ENCODE measurements at places on chromosomes 7 and 10.

DNA sequence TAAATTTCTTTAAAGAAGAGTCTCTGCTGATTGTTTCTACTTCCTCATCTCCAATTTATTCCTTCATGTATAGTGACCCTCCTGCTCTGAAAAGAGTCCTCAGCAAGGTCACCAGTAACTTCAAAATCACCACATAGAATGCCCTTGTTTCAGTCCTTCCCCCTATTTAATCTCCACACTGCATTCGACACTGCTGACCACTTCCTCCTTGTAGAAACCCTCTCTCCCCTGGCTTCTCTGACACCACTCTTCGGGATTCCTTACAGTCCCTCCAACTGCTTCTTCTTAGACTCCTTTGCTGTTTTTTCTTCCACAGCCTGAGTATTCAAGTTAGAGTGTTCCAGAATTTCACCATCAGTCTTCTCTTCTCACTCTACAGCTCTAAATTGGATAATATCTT lies 89.5 kb downstream of the VPS41 start:
- no peak for DNase-seq

- DNase-seq = no peak
Observed at GRCh38 chr10:125002423-125003145, 60.7 kb downstream of the ZRANB1 start.

- DNase-seq = no peak
Observed at GRCh38 chr7:24026351-24026750, 257.6 kb upstream of the NPY start.

DNA sequence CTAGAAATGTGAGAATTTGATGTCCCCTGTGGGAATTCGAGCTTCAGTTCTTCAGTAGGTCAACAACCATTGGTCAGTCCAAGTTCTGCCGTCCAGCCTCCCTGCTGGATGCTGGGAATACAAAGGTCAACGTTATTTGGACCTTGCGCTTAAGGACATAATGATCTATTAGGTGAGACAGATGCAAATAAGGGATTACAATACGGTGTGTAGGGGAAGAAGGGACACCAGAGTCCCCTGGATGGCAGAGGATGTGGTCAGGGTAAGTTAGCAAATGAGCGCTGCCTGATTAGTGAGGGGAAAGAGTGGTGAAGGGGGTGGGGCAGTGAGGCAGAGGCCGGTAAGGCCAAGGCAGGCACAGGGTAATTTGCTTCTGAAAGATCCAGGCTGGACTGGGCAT lies 16.2 kb downstream of the CCNY start:
- no peak for DNase-seq

- no peak for DNase-seq
Observed at GRCh38 chr10:58776568-58777318, 264.1 kb downstream of the BICC1 start.

GRCh38 chr7:14858866-14859265 lies 43.7 kb downstream of the DGKB start:
- DNase-seq = no peak

DNA sequence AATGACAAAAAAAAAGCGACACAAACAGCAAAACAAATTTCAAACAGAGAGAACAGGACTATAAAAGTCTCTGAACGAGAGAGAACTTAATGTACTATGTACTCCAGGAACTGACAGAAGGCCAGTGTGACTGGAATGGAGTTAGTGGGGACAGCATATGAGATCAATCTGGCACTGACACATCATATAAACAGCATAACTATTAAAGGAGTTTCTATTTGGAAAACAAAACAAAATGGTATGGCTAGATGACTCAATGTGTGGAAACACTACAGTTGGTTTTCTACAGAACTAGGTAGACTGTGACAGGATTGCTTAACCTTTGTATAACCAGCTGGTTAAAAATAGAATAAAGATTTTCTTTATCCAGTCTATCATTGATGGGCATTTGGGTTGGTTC lies 232.9 kb upstream of the KAT6B start:
- no peak for DNase-seq

GRCh38 chr7:142959202-142959601 lies 3.0 kb downstream of the KEL start:
- no peak for DNase-seq

DNA sequence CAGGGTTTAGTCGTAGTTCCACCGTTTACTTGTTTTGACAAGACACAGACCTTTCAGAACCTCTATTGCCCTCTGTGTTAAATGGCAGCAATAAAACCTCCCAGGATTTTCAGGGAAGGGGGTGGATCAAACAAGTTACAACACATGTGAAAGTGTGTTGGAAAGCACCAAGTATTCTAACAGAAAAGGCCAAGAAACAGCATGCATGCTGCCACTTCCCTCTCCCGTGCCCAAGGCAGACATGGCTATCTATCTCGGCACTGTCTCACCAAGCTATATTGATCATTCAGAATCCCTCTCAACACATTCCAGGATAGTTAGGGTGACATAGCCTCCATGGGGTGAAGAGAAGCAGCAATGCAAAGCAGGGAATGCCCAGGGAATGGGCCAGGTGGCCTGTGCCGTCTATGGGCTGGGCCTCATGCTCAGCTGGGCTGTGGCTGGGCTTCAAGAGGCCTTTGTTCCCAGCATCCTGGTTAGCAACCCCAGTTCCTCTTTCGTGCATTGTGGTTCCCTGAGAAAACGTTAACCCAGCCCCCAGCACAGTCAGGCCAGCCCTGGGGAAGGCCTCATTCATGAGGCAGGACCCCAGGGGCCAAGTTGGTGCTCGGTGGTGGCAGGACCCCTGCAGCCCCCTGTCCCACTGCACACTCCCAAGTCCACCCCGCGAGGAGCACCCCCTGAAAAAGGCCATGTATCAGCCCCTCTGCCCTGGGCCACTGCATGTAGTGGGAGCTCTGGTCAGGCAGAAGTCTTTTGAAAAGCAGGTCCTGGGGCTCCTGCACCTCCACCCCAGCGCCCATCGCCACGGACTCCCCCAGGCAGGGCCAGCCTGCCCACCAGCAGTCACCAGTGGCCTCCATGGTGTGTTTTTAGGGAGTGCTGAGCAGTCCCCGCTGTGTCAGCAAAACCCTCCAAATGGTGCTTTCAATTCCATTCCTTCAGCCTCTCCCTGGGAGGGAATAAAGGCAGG lies 25.5 kb downstream of the VSIR start:
- DNase-seq = no peak

DNA sequence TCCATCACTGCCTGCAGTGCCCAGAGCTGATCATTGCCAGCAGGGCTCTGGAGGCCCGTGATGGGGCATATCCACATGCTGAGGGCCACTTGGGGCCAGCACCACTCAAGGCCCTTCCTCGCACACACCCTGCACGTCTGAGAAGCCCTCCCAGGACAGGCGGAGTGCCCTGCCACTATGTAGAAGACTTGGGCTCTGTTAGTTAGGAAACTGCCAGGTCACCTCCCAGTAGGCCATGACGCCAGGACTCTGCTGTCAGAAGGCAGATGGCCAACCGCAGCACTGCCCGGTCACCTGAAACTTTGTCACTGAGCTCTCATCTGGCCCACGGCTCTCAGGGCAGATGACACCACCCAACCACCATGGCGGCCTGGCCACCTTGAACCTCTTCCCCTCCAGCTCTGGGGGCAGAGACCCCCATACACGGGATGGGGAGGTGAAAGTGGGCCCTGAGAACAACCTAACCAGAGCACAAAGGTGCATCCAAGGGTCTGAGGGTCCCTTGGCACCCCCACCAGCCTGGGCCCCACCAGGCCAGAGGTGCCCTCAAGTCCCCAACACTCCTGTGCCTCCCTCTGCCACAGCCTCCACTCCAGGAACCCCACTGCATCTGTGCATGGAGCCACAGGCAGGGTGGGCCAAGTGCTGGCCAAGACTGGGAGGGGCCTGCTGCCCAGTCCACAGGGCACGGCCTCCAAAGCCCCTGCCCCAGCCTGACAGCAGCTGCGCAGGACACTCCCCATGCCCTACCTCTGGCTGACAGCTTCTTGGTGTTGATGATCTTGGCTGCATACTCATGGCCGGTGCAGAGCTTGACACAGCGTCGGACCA lies 41.8 kb downstream of the CAMK2B start:
- no peak for DNase-seq

DNA sequence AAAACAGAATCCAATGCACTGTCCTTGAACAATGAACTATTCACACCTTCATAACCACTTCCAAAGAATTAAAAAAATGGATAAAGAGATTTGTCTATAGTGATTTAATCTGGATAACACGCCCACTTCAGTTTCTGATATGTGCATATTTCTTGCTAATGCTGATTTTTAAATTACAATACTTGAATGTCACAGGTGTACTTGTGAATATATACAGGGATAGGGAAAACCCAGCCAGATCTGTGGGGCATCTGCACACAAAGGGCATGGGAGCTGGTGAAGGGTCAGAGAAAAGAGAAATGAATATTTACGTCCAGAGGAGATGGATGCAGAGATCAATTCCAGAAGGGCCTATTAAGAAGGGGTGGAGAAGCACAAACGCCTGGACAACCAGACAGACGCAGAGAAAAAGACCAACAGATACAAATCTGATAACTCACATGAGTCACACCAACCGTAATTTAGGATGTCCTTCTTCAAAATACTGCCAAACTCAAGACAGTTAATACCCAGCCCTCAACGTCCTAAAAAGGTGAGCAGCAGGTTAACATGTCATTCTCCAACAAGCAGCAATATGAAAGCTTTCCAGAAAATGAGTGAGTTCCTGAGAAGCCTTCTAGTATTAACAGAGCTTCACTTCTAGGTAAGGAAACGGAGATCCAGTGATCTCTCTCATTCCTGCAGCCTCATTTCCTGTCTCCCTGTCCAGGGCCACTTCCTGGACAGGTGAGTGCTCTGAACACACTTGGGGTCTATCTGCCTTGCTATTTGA lies 41.9 kb downstream of the PIP4K2A start:
- no peak for DNase-seq

- DNase-seq = no peak
Observed at GRCh38 chr7:97167176-97167575, 49.7 kb downstream of the SDHAF3 start.

DNA sequence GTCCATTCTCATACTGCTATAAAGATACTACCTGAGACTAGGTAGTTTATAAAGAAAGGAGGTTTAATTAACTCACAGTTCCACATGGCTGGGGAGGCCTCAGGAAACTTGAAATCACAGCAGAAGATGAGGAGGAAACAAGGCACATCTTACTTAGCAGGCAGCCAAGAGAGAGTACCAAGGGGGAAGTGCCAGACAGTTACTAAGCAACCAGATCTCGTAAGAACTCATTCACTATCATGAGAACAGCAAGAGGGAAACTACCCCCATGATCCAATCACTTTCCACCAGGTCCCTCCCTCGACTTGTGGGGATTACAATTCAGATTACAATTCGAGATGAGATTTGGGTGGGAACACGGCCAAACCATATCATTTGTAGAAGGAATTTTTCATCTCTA lies 36.3 kb downstream of the NHLRC2 start:
- DNase-seq = no peak

DNA sequence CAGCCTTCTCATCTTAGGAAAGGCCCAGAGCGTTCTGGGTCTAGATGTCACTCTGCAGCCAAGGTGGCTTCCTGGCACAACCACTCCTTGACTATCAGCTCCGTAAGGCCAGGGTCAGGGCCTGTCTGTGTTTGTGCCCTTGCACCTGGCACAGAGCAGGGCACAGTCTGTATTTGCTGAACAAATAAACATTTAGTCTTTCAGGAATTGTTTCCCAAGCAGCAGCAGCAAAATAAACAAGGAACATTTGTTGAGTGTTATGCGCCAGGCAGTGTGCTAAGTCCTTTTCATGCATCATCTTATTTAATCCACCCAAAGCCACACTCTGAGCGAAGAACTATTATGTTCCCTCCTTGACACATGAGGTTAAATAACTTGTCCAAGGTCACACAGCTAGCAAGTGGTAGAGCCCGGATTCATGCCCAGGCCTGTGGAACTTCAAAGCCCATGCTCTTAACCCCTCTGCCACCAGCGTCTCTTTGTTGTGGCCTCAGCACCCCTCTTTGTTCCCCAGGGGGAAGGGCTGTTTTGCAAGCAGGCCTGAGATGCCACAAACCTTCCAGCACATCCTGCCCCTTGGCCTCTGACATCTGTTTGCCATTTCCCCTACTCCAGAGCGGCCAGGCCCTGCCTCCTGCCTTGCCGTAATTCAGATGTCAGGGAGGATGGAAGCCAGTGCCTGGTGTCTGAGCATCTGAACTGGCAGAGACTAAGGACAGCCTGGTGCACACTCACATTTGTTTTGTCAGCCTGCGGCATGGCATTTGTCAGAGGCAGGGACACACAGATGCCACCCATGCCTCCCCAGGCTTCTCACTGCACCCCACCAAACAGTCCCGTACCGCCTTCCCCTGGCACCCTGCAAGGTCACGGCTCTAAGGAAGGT lies 325.8 kb upstream of the ZMIZ1 start:
- peak; percentile 46 for DNase-seq

DNA sequence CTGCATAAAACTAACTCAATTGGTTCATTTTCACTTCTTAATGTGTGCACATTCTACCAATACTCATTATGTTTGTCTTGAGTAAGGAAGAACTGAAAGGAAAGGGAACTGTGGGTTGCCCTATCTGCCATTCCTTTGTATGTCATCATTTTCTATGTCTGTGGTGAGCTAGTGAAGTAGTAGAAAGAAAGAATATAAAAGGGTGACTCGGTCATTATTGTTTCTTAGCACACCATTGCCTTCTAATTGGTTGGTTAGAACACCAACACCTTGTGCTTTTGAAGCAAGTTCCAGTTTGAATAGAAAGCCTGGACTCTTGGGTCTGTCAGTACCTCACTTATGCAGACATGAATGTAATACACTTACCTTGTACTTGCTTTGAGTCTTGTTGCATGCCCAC lies 64.3 kb upstream of the MDFIC start:
- DNase-seq = no peak

GRCh38 chr10:109203646-109204353 lies 719.5 kb downstream of the XPNPEP1 start:
- DNase-seq = no peak

- no peak for DNase-seq
Observed at GRCh38 chr7:91892821-91893340, 12.4 kb upstream of the MTERF1 start.

GRCh38 chr7:8591289-8591688 lies 157.9 kb downstream of the NXPH1 start:
- DNase-seq = no peak

- peak; percentile 69 for DNase-seq
Observed at GRCh38 chr7:107201795-107202450, 33.1 kb downstream of the HBP1 start.
